ENCODE measurements at places on chromosomes 7 and 10.
A peak's percentile ranks its signal among the peaks of the same experiment; 100 is the strongest.

DNA sequence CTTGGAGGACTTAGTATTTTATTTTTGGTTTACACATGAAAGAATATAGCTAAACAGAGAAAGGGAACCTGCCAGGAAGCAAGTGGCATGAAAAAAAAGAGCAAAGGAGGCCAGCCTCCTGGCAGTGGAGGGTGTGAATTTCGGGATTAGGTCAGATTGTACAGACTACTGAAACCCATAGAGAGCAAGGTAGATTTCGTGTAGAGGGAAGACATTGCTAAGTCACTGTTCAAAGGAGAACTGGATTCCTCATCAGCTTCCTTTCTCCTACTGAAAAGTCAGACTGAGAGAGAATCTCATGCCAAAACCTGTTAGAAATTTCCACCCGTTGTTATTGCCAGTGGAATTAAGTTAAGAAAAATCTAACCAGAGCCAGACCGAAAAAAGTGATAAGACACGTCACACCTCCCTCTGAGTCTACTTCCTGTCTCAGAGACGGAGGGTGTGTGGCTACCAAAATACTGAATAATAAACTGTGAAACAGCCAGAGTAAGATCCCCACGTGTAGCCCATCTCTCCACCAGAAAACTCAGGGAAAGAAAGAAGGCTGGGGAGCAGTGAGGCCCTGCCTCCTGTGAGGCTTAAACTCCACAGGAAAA, 118.8 kb downstream of the SKIDA1 start:
- H3K27me3 ChIP-seq = no peaks in the 10 kb centered on the region
- no peak overlapping the region for H3K27ac ChIP-seq
- DNase-seq = no peak
- no peak overlapping the region for H3K4me3 ChIP-seq

DNA sequence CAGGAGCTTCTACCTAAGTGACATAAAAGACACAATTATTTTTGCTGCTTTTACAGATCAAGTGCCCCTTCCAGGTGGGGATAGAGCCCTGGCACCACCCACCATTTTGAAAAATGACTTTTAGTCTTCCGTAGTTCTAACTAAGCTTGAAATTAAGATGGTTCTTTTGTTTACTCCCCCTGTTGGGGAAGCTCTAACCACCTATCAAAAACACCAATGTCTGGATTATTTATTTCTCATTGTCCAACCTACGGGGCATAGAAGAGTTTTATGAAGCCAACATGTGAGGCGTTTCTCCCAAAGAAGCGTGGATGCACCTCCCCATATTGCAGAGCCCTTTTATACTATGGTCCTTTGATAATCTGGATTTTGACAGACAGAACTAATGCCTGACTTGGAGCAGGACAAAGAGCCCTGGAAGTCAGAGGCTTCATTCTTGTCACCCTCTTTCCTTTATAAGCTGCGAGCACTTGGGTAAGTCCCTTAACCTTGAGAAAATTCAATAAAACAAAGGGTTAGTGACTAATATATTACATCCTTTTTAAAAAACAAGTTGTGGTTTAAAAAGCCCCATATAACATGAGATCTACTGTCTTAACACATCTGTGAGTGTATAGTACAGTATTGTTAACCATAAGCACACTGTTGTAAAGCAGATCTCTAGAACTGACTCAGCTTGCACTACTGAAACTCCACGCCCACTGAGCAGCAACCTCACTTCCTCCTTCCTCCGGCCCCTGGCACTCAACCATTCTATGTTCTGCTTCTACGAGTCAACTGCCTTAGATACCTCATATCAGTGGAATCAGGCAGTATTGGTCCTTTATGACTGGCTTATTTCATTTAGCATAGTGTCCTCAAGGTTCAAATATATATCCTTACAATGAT, 67.5 kb downstream of the ATXN7L1 start:
- H3K36me3 ChIP-seq = no peaks in the 10 kb centered on the region
- DNase-seq = no peak
- H3K27ac ChIP-seq = no peak overlapping the region
- no peaks in the 10 kb centered on the region for H3K27me3 ChIP-seq

- H3K27ac ChIP-seq = no peak overlapping the region
- H3K4me3 ChIP-seq = no peak overlapping the region
- H3K4me1 ChIP-seq = peaks cover 15% of the 10 kb centered on the region
- H3K27me3 ChIP-seq = no peaks in the 10 kb centered on the region
- no peak for DNase-seq
- no peaks in the 10 kb centered on the region for H3K36me3 ChIP-seq
These were observed 55.7 kb downstream of the PRKAG2 start for GRCh38 chr7:151821226-151821625.

- no peaks in the 10 kb centered on the region for H3K27me3 ChIP-seq
- H3K27ac ChIP-seq = no peak overlapping the region
- no peak for DNase-seq
- peaks cover 5% of the 10 kb centered on the region for H3K36me3 ChIP-seq
- H3K4me1 ChIP-seq = no peaks in the 10 kb centered on the region
- H3K4me3 ChIP-seq = no peak overlapping the region
These were observed 127.9 kb downstream of the NRF1 start for GRCh38 chr7:129739427-129739826.

DNA sequence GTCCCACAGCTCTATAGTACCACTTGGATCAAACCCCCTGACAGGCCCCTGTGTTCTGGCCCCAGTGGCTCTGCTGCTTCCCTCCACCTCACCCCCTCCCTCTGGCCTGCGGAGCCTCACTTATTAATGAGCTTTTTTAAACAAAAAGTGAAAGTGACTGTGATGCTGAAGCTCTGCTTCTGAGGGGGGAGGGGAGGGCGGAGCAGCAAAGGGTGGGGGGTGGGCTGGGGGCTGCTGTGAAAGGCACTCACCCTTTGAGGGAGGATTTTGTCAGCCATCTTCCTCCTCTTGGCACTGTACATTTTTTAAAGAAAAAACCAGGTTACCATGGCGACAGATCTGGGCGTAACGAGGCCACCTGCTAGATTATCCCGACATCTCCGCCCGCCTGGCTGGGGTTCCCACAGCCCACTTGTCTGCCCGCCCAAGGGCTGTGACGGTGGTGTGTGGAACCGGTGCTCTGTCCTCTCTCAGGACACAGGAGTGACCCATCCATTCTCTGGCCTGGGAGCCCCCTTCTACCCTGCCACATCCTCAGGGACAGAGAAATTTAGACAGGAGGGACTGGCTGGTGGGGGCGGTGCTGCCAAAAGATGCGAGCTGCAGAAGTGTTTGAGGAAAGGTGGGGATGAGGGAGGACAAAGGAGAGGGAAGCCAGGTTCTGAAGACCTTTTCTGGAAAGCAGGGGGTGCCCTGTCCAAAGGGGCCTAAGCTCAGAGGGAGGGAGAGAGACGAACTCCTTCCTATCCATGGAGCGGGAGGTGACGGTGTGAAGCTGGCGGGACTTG, 4.9 kb downstream of the SMARCD3 start:
- peaks cover 40% of the 10 kb centered on the region for H3K4me1 ChIP-seq
- no peaks in the 10 kb centered on the region for H3K27me3 ChIP-seq
- no peaks in the 10 kb centered on the region for H3K36me3 ChIP-seq
- H3K27ac ChIP-seq = peak overlapping the region; percentile 47
- H3K4me3 ChIP-seq = no peak overlapping the region

GRCh38 chr7:127901895-127902703, 129.1 kb downstream of the LRRC4 start:
- H3K36me3 ChIP-seq = no peaks in the 10 kb centered on the region
- no peak overlapping the region for H3K27ac ChIP-seq
- peaks cover 47% of the 10 kb centered on the region for H3K4me1 ChIP-seq
- no peaks in the 10 kb centered on the region for H3K27me3 ChIP-seq
- DNase-seq = no peak

DNA sequence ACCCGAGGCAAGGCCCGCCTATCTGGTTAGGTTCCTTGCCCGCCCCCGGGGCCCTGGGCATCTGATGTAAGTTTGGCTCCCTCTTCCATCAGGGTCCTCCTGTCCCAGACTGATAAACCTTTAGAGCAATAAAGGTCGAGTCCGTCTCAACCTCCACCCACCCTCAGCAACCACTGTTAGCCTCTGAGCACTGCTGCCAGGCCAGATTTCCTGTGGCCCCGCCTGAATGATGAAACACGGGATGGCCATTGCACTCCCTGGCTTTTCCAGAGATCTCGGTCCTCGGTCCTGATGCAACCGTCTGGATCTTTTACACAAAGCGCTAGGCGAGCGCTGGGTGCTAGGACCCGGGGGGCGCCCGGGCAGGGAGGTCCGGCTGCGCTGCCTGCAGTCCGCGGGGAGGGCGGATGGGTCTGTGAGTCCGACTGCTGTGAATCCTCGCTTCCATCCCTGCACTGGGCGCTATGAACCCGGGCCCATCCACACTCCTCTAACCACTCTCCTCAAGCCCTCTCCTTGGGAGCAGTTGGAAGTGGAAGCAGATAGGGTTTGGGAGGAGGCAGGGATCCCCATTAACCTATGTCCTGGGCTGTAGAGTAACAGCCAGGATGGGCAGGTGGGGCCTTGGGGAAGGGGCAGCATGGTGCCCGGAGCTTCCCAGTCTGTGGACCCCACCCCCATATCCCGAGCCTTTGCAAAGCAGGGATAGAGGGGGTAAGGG, 875 bp upstream of the DDIT4 start:
- peaks cover 24% of the 10 kb centered on the region for H3K36me3 ChIP-seq
- H3K27me3 ChIP-seq = no peaks in the 10 kb centered on the region
- H3K27ac ChIP-seq = peak overlapping the region; percentile 95
- peaks cover 23% of the 10 kb centered on the region for H3K4me1 ChIP-seq
- DNase-seq = peak; percentile 84
- H3K4me3 ChIP-seq = peak overlapping the region; percentile 78

GRCh38 chr7:45625714-45626440, 51.7 kb downstream of the ADCY1 start:
- H3K36me3 ChIP-seq = no peaks in the 10 kb centered on the region
- peaks cover 5% of the 10 kb centered on the region for H3K4me1 ChIP-seq
- DNase-seq = no peak
- no peaks in the 10 kb centered on the region for H3K27me3 ChIP-seq
- no peak overlapping the region for H3K27ac ChIP-seq

GRCh38 chr7:107594961-107595737, 15.1 kb downstream of the BCAP29 start:
- H3K4me1 ChIP-seq = no peaks in the 10 kb centered on the region
- DNase-seq = no peak
- H3K4me3 ChIP-seq = no peak overlapping the region

GRCh38 chr10:110042891-110043290, 35.1 kb downstream of the ADD3 start:
- H3K4me1 ChIP-seq = no peaks in the 10 kb centered on the region
- no peaks in the 10 kb centered on the region for H3K27me3 ChIP-seq
- no peaks in the 10 kb centered on the region for H3K36me3 ChIP-seq
- H3K4me3 ChIP-seq = no peak overlapping the region

DNA sequence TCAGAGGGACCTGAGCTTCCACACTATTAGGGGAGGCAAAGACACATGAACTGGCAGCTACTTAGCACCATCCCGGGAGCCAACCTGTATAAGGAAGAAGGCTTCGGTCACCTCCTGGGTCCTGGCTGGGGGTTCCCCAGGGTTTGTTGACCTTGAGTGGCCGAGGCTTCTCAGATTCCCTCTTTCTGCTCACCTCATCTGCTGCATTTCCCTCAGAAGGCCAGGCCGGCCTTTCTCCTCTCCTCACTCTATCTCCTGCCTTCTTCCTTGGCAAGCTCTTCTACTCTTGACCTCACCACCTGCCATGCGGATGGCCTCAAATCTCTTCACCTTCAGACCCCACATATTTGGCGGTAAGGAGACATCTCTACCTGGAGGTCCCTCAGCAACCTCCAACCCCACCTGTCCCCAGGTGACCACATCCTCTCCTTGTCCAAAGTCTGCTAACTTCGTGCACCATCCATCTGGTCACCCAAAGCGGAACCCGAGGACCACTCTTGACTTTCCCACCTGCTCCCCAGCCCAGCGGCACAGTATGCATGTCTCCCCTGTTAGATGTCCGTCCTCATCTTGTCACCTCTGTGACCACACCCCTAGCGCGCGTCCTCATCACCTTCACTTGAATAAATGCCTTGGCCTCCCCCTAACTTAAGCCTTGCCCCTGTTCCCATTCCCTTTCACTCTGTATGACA, 133.8 kb upstream of the UNC5B start:
- no peak for DNase-seq
- H3K27me3 ChIP-seq = no peaks in the 10 kb centered on the region
- H3K4me3 ChIP-seq = no peak overlapping the region
- H3K36me3 ChIP-seq = no peaks in the 10 kb centered on the region

DNA sequence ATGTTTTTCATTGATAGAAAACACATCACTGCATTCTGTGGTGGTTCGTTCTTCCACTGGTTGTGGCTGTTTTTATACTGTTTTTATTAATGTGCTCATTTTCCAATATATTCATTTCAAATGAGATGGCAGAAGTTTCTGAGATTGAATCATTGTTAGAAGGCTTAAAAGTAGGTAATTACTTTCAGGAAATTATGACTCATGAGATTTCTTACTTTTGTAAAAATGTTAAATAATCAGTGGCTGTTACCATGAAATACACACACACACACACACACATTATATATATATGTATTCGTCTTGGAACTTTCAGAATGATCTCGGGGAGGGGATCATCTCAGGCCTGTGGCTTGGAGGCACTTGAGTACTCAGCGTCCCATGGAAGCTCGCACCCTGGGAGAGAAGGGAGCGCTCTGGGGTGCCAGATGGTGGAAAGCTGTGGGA, 66.1 kb downstream of the ZMYND11 start:
- H3K27me3 ChIP-seq = no peaks in the 10 kb centered on the region
- no peak overlapping the region for H3K4me3 ChIP-seq
- H3K4me1 ChIP-seq = no peaks in the 10 kb centered on the region

DNA sequence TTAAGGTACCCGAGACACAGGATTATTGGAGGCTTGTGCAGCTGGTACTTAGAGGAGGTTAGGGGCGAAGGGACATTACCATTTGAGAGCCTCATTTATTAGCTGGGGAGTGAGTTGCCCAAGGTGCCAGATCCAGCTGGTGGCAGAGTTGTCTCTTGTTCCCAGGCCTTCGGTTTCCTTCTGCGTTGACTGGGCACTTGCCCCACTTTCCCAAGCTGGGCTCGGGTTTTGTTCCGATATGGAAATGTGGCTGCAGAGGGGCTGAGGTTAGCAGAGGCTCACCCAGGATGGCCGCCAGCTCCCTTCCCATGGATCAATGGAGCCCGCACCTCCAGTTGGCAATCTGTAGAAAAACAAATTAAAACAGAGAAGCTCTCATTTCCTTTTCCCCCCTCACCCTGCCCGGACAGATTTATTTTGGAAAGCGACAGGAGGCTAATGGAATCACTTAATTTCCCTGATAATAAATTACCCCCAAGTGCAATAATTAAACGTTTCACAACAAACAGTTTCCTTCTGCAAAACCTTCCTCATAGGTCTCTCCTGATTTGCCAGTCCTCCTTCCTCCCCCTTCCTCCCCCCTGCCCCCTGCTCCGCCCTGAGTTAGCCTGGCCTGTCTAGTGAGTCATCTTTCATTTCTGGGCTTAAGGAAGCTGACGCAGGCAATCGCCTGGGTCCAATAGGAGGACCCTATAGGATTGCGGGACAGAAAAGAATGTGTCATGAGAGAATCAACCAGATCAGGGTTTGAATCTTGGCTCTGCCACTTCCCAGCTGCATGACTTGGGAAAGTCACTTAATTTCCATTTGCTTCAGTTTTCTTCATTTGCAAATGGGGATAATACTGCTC, 51.7 kb downstream of the ADRA2A start:
- H3K4me1 ChIP-seq = peaks cover 3% of the 10 kb centered on the region
- DNase-seq = no peak
- H3K27ac ChIP-seq = no peak overlapping the region

- DNase-seq = no peak
- H3K4me1 ChIP-seq = no peaks in the 10 kb centered on the region
- no peaks in the 10 kb centered on the region for H3K27me3 ChIP-seq
These were observed 98.5 kb downstream of the MCU start for GRCh38 chr10:72790216-72790990.
